ENCODE measurements at places on chromosomes 6 and 20. TPM values are rescaled to one million over a fixed set of nuclear protein-coding genes. Genes with fewer than 3 reads are reported as not detected.

RNF144B gene
- 8.1 TPM for total RNA-seq

GRCh38 chr6:40796260-40797221, 209.4 kb upstream of the LRFN2 start:
- no peaks in the 10 kb centered on the region for H3K4me1 ChIP-seq
- no peak for DNase-seq
- no peaks in the 10 kb centered on the region for H3K27me3 ChIP-seq
- no peak overlapping the region for H3K4me3 ChIP-seq
- no peaks in the 10 kb centered on the region for H3K36me3 ChIP-seq

GRCh38 chr6:23650676-23651075, 475.3 kb upstream of the NRSN1 start:
- no peak for DNase-seq
- no peaks in the 10 kb centered on the region for H3K4me1 ChIP-seq
- no peaks in the 10 kb centered on the region for H3K27me3 ChIP-seq
- no peak overlapping the region for H3K4me3 ChIP-seq

DNA sequence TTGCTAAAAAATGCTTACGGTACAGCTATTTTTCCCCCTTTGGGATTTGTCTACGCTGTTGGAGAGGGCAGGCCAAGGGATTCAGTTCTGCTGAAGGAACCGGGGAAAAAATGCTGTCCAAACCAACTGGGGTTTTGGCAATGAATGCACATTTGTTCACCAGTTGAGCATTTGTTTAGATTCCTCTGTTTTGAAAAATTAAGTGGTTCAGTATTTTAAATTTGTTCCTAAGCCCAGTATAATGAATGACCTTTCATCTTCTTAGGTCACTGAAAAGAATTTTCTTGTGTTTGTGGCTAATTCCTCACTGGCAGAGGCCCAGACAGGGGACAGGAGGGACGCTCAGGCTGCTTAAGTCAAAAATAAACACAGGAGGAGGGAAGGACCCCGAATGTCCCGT, 10.8 kb upstream of the EYA2 start:
- no peaks in the 10 kb centered on the region for H3K27me3 ChIP-seq
- H3K4me3 ChIP-seq = no peak overlapping the region
- DNase-seq = no peak

GRCh38 chr6:155278319-155279049, 14.7 kb downstream of the CLDN20 start:
- H3K36me3 ChIP-seq = no peaks in the 10 kb centered on the region
- peaks cover 36% of the 10 kb centered on the region for H3K4me1 ChIP-seq
- H3K27me3 ChIP-seq = no peaks in the 10 kb centered on the region
- H3K27ac ChIP-seq = peak overlapping the region; percentile 45

Data from right atrium auricular region (tissue), 2 donors.